K562 (cell line): ENCODE measurements at places on chromosomes 4 and X.
A peak's percentile ranks its signal among the peaks of the same experiment; 100 is the strongest.

DNA sequence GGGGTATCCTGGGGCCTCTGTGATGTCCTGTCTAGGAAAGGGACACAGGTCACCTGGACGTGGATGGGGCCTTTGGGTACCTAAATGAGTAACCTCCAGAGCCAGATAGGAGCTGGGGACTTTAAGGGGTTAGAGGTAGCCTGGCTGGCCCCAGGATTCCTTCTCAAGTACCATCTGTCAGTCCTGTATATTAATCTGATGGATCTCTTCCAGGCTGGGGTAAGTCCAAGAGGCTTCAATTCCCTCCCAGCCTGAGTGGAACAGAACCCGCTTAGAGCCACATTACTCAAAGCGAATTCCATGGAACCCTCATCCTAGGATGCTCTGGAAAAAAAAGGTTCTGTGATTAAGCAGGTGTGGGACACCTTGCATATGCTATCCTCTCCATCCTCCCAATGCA is 24.8 kb upstream of the MAP3K15 start:
- DNase-seq, result no peak

DNA sequence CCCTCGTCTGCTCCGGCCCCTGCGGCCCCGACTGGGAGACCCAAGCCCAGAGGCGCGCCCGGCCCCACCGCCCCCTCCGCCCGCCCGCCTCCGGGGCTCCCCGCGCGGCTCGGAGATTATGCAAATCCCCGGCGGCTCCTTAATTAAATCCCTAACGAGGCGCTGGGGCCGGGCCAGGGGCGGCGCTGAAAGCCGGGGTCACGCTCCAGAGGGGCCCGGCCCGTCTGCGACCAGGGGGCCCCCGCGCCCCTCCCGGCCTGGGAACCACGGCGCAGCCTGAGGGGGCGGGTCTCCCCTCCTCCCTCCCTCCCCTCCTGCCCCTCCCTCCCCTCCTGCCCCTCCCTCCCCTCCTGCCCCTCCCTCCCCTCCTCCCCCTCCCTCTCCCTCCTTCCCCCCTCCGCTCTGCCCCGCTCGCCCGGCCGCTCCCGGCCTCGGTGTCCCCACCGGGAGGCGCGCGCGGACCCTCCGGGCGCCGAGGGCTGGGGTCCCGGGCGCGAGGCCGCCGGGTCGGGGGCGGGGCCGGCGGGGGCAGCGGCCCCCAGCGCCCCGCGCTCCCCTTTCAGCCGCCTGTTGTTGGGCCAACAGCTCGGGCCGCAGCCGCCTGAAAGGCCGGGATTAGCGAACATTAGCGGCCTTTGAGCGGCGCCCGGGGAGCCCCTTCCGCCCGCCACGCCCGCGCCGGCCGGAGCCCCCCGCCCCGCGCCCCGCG is 25.9 kb upstream of the FGFR3 start:
- DNase-seq, result peak; percentile 80

DNA sequence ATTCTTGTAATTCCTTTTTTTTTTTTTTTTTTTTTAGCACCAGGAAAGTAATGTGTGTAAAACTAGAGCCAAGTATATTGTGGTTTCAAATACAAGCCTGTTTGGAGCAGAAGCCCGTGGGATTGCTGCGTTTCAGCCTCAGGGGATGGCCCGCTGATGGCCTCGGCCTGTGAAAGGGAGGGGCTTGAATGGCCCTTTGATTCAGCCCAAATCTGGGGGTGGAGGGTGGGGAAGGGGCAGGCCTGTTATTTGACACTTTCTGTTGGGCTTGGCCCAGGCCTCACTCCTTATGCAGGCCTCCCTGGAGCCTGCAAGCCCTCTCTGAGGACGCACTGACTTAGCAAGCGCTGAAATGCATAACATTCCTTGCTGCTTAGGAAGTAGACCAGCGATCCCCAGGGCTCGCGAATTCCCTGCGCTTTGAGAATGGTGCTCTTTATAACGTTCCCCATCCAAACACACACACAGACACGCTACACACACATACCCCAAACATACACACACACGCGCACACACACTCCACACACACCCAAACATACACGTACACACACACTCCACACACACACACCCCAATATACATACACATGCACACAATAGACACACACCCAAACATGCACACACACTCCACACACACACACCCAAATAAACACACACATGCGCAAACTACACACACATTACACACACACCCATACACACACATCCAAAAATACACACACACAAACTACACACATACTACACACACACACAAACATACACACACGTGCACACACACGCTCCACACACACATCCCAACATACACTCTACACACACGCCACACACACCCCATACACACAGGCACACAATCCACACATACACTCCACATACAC is 29.6 kb downstream of the TLR10 start:
- DNase-seq, result no peak

DNA sequence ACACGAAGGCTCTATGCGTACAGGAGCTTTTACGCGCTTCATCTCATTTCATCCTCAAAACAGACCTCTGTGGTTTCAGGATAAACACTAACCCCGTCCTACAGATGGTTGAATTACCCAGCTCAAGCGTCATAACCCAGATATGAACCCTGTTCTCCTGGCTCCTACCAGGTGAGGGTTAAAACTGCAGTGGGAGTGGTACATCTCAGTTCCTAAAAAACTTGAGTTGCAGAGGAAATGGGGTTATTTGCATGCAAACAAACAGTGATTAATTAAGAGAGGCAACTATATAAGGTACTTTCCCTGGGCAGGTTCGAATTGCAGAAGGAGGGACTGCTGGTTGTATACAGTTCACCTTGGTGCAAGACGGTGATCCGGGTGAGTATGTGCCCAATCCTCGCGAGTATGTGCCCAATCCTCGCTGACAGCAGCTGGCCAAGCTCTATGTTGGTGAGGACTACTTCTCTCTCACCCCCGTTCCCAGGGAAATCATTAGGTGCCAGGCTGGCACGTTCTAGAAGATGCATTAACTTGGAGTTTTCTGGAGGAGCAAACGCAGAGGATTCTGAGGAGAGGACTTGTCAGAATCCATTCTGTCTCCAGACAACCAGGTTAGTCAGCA is 72.6 kb downstream of the FHDC1 start:
- DNase-seq, result no peak

DNA sequence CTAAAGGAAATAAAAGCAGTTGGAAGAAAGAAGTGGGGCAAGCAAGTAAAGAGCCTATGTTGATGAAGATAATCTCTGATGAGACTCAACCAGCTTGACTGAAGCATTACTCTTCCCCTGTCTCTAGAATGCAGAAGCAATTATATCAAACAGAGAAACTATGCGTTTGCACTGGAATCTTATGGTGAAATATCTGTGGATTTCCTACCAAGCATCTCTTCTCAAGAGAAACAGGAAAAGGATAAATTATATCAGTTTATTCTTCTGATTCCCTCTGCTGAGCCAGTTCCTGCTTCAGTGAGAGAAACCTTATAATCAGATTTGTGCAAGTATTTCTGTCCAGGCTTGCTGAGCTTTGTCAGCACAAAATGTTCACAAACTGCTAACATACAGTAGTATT is 316.7 kb upstream of the SLC7A11 start:
- no peak for DNase-seq

DNA sequence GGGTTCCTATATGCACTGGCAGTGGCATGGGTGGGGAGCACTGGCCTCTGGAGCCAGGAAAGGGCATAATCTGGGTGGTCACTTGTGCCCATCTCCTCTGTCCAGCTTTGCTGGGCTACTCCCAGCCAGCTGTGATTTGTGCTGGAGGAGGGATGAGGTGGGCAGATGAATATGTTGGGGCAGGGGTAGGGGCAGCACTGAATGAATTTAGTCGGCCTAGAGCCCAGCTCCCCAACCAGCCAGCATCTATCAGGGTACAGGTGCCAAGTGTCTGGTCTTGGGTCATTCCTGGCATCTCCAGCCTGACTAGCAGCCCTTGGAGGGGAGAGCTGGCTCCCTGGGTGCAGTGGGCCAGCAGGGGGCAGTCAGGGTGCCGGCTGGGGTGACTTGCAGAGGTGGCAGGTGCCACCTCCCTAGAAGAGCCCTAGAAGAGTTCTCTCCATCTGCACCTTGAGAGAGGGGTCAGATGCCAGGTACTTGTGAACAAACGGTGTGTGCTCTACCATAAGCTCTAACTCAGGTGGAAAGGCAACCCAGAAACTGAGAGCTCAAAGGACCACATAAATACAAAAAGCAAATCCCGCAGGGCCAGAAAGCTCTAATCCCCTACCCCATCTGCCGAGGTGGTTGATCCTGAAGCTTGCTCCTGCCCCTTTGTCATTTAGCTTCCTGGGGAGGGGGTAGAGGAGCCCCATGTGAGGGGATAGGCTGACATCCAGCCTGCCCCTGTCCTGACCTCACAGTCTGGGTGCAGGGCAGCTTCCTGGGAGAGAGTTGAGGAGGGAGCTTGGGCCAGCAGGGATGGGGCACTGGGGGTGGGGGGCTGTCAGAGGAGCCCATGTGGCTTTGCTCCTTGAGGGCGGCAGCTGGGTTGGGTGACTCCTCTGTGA is 2.2 kb downstream of the SORCS2 start:
- DNase-seq, result no peak

- DNase-seq, result no peak
These were observed 5.8 kb upstream of the PPP2R3B start for GRCh38 chrX:392575-392846.

GRCh38 chrX:38452603-38453002 is 100.2 kb downstream of the OTC start:
- DNase-seq, result no peak

GRCh38 chr4:76212851-76213414 is 691 bp downstream of the SCARB2 start:
- no peak for DNase-seq

DNA sequence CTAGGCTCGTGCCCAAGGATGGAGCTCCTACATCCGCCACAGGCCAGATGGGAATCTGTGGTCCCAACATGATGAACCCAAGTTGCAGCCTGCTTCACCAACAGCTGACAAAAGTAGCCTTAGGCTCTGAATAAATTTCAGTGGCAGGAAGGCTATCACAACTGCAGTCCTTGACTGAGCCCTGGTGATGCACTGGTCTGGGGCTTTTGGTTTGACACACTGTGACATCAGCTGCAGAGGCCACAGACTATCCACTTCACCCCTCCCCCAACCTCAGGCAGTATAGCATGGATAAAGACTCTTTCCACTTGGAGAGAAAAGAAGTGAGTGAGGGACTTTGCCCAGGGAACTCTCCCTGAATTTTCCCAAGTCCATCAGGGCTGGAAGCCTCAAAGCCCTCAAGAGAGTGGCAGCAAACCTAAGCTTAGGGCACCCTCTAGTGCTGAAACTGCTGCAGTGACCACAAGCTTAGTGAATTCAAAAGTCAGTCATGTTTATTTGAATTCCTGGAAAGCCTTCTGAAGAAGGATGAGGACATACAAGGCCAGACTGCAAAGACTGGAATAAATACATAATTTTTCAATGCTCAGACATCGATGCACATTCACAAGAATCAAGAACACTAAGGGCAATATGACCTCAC is 135.0 kb upstream of the TENT5D start:
- DNase-seq, result peak; percentile 38

DNA sequence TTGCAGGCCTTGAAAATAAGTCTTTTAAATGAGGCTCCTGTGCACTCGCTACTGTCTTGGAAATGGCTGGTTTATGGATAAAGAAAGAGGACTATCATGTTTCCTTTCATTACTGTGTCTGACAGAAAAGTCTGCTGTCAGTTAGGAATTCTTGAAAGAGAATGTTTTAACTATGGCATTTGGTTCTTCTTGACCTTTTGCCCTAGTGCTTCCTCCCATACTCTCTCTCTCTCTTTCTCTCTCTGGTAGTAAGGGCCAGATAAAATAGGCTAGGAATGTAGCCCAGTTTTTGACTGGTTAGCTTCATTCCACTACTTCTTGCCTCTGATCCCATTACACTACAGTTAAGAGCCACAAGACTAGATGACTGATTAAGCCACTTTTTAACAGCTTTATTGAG is 29.8 kb downstream of the YY2 start:
- no peak for DNase-seq

DNA sequence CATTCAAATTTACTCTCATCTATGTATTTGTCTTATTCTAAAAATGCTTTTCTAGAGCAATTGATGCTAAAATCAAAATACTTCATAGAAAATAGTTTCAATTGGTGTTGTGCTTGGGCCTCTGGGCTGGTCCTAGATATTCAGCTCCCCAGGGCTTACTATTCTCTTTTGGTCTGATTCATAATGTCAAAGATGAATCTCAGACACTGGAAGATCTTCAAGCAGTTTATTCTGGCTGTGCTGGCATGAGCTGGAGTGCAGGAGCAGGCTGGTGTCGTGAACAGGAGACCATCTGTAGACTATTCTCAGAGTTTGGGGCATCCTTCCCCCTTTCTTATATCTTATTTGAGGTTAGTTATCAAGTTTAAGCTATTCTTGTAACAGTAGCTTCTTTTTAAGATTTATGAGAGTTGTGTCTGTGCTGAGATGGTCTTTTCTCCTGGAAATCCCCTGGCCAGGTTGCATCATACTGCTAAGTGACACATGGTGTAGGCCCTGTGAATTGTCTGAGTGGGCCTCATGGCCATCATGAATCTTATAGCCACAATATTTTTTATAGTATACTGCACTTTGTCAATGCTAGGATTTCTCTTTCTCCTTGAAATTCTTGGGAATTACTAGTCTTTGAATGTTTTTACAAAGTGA is 1624.0 kb upstream of the IGFBP7 start:
- DNase-seq, result no peak

DNA sequence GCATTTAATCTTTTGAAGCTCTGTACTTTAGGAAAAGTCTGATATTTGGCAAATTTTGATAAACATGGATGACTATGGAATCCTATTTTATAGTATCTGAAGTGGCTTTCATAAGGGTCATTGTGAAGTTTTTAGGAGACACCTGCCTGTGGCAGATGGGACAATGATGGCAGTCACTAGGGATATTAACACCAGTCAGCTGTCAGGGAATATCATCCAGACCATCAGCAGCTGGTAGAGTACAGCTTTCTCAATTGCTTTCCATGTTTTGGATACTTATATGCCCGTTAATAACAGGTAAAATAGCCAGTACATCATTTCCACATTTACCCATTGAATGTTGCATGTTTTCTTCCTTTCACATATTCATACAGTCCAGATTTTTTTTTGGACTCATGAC is 39.1 kb downstream of the NPNT start:
- DNase-seq, result no peak
